Heart left ventricle (tissue), 16 donors: ENCODE measurements at places on chromosomes 7 and 10. TPM values are rescaled to one million over a fixed set of nuclear protein-coding genes. Genes with fewer than 3 reads are reported as not detected.

- no peak for DNase-seq
- no peak overlapping the region for H3K4me3 ChIP-seq
- no peak overlapping the region for H3K27ac ChIP-seq
- H3K4me1 ChIP-seq = peaks cover 9% of the 10 kb centered on the region
- H3K36me3 ChIP-seq = no peaks in the 10 kb centered on the region
Observed at GRCh38 chr10:132002004-132002403, 20.3 kb upstream of the BNIP3 start.

- DNase-seq = no peak
- H3K4me1 ChIP-seq = peaks cover 3% of the 10 kb centered on the region
- no peak overlapping the region for H3K27ac ChIP-seq
- H3K36me3 ChIP-seq = no peaks in the 10 kb centered on the region
Observed at GRCh38 chr10:6716516-6716915, 136.4 kb upstream of the PRKCQ start.

DNA sequence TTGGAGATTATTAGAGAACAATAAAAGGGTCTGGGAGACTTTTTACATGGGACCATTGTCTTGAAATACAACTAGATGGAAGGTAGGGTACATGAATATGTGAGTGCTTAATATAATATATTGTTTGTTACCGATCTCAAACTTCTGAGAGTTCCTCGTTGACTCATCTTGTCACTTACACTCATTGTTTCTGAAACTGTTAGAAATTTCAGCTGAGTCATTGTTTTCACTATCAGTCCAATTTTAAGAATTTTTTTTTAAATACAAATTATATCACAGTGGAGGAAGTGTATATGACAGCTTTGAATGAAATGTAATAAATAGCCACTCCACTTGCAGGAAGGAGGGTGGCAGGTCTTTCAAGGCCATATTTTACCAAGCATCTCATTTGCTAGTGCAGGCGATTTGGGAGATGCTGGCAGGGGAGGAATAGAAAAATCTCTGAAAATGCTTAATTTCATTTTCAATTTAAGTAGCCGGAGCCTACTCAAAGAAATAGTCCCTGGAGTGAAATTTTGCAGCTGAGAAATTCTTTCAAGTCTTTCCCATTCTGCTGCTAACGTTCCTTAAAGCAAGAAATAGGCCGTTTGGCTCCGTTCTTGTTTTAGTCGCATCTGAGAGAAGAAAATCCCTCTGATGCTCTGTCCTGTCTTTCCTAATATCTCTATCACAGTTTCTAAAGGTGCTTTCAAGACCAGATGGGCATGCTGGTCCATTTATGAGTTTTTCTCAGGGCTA is 1404.2 kb upstream of the CELF2 start:
- H3K36me3 ChIP-seq = no peaks in the 10 kb centered on the region
- H3K4me1 ChIP-seq = no peaks in the 10 kb centered on the region
- H3K27ac ChIP-seq = no peak overlapping the region
- DNase-seq = no peak

- no peak for DNase-seq
- H3K4me3 ChIP-seq = no peak overlapping the region
- H3K4me1 ChIP-seq = no peaks in the 10 kb centered on the region
- peak overlapping the region; percentile 70 for H3K27ac ChIP-seq
- H3K27me3 ChIP-seq = no peaks in the 10 kb centered on the region
- no peaks in the 10 kb centered on the region for H3K36me3 ChIP-seq
Observed at GRCh38 chr7:5700391-5700985, 81.0 kb downstream of the RNF216 start.

- H3K4me3 ChIP-seq = no peak overlapping the region
- no peak overlapping the region for H3K27ac ChIP-seq
Observed at GRCh38 chr10:32471232-32471631, 25.3 kb downstream of the CCDC7 start.

GRCh38 chr7:101936611-101937231 is 119.3 kb downstream of the CUX1 start:
- DNase-seq = peak; percentile 45
- H3K27me3 ChIP-seq = no peaks in the 10 kb centered on the region
- H3K4me1 ChIP-seq = peaks cover 33% of the 10 kb centered on the region
- peak overlapping the region; percentile 19 for H3K4me3 ChIP-seq

DNA sequence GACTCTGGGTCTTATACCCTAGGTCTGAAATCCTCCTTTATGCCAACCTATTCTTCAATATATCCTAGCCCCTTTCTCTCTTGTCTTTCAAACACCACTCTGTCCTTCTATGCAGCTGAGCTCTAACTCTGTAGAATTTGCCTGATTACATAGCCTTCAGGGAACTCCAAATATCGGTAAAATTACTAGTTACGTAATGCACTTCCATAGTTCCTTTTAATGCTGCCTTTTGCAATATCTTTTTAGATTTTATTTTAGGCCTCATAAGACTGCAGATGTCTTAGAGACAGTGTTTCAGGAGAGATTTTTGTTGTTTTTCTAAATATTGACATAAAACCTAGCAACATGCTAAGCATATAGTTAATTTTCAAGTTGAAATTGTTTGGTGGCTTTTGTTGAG is 924.8 kb downstream of the CNTNAP2 start:
- H3K27me3 ChIP-seq = no peaks in the 10 kb centered on the region
- H3K4me1 ChIP-seq = no peaks in the 10 kb centered on the region
- no peak for DNase-seq
- no peaks in the 10 kb centered on the region for H3K36me3 ChIP-seq
- no peak overlapping the region for H3K4me3 ChIP-seq
- H3K27ac ChIP-seq = no peak overlapping the region

GRCh38 chr7:100585511-100586265 is at the start of gene LRCH4:
Gene LRCH4 (minus strand): TSS chr7:100586129. CDS start chr7:100586100, 29 bp downstream.
- no peak for DNase-seq
- peaks cover 15% of the 10 kb centered on the region for H3K4me1 ChIP-seq
- no peaks in the 10 kb centered on the region for H3K27me3 ChIP-seq
- H3K27ac ChIP-seq = peak within 1 kb of the TSS; percentile 92

DNA sequence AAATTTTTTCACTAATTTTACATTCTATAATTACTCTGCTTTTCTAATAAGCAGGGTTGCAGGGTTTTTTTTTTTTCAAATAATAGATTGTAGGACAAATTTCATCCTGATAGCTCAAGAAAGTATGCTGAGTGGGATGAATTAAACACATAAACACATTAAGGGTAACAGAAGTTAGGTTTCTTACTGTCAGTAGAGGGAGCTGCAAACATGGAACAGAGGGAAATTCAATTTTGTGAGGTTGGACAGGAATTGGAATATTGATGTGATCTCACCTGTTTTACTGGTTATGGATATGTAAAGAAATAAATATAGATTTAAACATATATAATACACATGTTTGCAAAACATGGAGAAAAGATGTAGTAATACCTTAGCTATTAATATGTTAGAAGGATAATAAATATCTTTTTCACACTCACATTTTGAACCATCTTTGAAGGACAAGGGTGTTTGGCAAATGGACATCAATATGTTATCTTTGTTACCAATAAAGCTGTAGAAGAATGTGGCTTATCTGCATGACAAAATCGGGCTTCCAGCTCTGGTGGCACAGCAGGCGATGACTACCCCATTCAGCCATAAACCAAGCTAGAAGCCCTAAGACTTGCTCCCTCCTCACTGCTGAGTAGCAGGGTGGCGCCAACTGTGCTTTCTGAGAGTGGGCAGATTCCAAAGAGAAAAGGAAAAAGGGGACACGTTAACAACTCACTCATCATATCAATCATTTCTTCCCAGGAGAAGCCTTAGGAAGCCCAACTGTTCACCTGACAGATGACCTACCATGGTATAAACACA is 1257.4 kb downstream of the GATA3 start:
- H3K27ac ChIP-seq = no peak overlapping the region
- no peaks in the 10 kb centered on the region for H3K36me3 ChIP-seq
- H3K27me3 ChIP-seq = no peaks in the 10 kb centered on the region
- no peaks in the 10 kb centered on the region for H3K4me1 ChIP-seq

- H3K27ac ChIP-seq = no peak overlapping the region
- no peaks in the 10 kb centered on the region for H3K36me3 ChIP-seq
- no peak overlapping the region for H3K4me3 ChIP-seq
Observed at GRCh38 chr7:78253850-78254725, 455.5 kb downstream of the PHTF2 start.

- no peak for DNase-seq
- H3K4me1 ChIP-seq = peaks cover 4% of the 10 kb centered on the region
- H3K4me3 ChIP-seq = no peak overlapping the region
- H3K27ac ChIP-seq = no peak overlapping the region
- H3K36me3 ChIP-seq = no peaks in the 10 kb centered on the region
- H3K27me3 ChIP-seq = no peaks in the 10 kb centered on the region
Observed at GRCh38 chr7:141410353-141411000, 140.7 kb upstream of the AGK start.

GRCh38 chr10:62748386-62748785 is 56.1 kb upstream of the ADO start:
- no peaks in the 10 kb centered on the region for H3K4me1 ChIP-seq
- H3K27me3 ChIP-seq = no peaks in the 10 kb centered on the region
- no peak overlapping the region for H3K4me3 ChIP-seq

GRCh38 chr10:126185676-126186447 is 202.4 kb downstream of the ADAM12 start:
- no peak for DNase-seq
- no peaks in the 10 kb centered on the region for H3K4me1 ChIP-seq
- H3K27ac ChIP-seq = no peak overlapping the region
- H3K36me3 ChIP-seq = no peaks in the 10 kb centered on the region

DNA sequence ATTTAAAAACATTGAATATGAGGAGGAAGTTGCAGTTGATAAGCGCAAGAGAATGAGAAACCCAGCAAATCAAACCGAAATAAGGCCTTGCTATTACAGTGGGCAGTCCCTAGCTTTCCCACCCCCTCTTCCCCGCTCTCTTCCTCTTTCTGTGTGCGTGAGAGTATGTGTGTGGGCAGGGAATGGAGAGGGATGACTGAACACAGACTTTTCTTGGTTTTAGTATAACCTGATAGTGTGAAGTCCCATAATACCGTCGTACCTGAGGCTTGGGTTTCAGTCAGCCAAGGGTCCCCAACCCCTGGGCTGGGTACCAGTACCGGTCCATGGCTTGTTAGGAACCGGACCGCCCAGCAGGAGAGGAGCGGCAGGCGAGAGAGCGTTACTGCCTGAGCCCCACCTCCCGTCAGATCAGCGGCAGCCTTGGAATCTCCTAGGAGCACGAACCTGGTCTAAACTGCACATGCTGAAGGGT is 255.3 kb downstream of the CELF2 start:
- no peaks in the 10 kb centered on the region for H3K4me1 ChIP-seq
- no peak for DNase-seq
- H3K36me3 ChIP-seq = no peaks in the 10 kb centered on the region
- no peaks in the 10 kb centered on the region for H3K27me3 ChIP-seq
- no peak overlapping the region for H3K4me3 ChIP-seq

Gene CH25H
- 1.3 TPM for total RNA-seq

Gene TMEM176A
- total RNA-seq = 29.5 TPM

Gene PDK4
- 160 TPM for total RNA-seq

Gene ARMC3
- not detected for total RNA-seq
